ENCODE measurements at places on chromosomes 13 and 19.

DNA sequence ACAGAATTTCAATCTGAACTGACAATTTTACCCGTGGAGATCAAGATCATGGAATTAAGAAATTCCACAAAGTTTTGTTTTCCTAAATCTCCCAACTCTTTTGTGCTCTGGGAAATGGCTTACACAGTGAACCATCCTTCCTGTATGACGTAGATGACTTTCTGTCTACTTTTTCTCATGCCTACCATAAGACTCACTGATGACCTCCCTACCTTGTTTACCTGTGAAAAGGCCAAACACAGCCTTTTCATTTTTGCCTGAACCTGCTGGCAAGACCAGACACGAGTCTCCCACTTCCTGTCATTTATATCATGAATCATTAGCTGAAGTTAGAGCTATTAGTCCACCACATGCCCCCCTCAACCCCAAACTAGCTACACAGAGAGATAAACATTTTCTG lies 4.6 kb upstream of the KBTBD6 start:
- no peak for DNase-seq

- DNase-seq: no peak
Observed at GRCh38 chr13:113970810-113971470, 2.9 kb downstream of the C13orf46 start.

DNA sequence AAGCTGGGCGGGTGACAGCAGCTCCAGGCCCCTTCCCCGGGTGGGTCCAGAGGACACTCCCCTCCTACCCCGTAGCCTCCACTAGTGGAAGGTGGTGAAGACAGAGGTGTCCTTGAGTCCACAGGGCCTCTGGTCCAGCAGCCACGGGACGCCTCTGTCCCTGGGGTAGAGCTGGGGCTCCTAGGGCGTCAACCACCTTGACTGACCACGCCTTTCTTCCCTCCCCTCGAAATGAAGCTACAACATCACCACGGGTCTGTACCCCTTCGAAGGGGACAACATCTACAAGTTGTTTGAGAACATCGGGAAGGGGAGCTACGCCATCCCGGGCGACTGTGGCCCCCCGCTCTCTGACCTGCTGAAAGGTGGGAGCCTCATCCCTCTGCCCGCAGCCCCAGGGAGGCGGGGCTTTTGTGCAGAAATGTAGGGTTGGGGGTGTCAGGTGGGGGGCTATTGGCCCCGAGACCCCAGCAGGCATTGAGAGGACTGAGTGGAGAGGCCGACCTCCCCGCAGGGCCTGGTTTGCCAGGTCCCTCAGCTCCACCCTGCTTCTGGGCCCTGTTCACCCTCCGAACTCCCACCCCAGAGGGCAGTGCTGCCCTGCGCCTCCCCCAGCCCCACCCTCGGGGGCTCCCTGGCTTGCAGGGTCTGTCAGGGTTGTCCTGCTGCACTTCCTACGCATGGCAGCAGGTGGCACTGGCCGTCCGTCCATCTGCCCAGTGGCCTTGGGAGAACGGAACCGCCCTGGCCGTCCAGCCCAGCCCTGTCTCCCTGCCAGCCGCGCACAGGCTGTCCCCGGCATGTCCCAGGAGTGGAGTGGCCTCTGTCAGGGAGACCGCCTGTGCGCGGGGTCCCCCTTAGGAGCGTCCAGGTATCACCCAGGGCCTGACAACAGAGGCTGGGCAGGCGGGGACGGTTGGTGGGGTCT lies 15.7 kb downstream of the STK11 start:
- no peak for DNase-seq

DNA sequence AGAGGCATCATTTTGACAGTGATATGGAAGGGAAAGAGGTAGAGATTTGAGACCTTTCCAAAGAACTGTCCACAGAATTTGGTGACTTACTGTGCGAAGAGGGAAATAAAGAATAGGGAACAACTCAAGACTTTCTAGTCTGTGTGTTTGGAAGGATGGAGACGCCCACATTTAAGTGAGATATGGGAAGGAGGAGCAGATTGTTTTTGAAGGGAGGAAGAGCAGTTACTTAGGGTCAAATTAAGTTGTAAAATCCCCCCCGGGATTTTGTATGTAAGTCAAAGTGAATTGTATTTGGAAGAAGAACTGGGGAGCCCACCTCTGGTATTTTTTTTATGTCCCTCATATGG lies 1.2 kb downstream of the USPL1 start:
- no peak for DNase-seq

- no peak for DNase-seq
Observed at GRCh38 chr13:73325723-73326558, 267.1 kb downstream of the KLF5 start.

DNA sequence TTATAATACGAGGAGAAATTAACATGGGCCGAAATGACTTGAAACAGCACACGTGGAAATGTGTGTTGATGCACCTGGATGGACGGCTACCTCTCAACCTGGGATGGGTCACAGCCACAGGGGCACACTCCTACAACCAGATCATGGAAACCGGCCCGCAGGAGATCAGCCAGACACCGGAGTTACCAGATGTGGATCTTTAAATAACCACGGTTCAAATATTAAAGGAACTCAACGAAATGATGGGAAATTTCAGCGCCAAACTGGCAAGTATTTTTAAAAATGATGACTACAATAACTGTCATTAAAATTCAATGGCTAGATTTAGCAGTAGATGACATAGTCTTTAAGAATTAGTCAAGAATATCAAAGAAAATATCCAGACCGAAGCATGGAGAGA lies 166.9 kb upstream of the GPR12 start:
- DNase-seq: no peak

DNA sequence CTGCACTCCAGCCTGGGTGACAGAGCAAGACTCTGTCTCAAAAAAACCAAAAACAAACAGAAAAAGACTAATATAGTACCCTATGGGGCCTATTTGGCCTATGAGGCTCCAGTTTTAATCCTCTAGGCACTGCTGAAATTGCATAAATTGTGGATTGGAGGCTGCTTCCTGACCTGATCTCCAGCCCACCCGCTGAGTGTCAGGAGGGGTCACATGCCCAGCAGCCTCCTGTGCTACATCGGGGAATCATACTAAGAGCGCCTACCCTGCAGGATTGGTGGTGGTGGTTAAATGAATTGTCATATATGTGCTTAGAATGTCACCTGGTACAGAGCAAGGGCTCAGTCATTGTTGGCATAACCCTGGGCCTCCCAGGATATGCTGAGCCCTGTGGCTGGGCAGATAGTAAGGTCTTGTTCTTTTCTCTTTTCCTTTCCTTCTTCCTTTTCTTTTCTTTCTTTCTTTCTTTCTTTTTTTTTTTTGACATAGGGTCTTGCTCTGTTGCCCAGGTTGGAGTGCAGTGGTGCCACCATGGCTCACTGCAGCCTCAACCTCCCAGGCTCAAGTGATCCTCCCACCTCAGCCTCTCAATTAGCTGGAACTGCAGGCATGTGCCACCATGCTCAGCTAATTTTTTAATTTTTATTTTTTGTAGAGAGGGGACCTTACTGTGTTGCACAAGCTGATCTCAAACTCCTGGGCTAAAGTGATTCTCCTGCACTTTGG lies 31.3 kb downstream of the LTBP4 start:
- no peak for DNase-seq

DNA sequence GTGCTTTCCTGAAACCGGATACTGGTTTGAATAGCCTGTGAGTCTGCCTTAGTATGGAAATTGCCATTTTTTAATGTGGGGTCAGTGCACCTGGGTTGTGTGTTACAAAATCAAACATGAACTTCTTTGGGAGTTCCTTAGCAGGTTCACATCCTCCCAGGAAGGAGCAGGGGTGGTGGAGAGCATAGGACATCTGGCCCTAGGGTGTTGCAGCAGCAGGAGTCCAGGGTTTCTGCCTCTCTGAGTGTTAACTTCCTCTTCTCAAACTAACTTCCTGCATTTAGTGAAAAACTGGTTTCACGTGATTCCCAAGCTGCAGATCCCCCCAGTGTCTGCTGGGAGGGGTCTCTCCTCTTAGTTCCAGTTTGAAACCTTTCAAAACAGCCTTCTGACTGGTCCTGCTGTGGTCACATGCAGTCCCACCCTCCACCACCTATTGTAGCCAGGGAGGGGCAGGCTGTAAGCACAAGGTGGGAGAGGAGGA lies 7.2 kb downstream of the RNASEH2B start:
- DNase-seq: no peak

- DNase-seq: no peak
Observed at GRCh38 chr13:107252428-107252827, 684.5 kb upstream of the ARGLU1 start.

DNA sequence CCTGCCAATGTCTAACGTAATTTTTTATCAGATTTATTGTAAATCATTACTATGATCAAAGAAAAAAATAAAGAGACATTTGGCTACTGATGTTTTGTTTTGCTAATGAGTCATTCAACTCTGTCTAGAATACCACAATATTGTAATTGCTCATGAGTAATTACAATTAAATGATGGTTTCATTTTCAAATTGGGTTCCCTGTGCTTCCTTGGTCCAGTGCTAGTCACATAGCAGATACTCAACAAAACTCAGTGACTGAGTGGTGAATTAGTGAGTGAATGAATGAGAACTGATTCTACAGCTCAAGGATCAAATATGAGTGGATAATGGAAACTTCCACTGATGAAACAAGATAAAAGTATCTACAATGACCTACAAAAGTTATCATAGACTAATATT lies 304.7 kb downstream of the POU4F1 start:
- no peak for DNase-seq

- DNase-seq: no peak
Observed at GRCh38 chr19:53977991-53978731, 13.3 kb upstream of the CACNG6 start.

GRCh38 chr19:13859361-13859880 lies 17.5 kb upstream of the NANOS3 start:
- DNase-seq: no peak

DNA sequence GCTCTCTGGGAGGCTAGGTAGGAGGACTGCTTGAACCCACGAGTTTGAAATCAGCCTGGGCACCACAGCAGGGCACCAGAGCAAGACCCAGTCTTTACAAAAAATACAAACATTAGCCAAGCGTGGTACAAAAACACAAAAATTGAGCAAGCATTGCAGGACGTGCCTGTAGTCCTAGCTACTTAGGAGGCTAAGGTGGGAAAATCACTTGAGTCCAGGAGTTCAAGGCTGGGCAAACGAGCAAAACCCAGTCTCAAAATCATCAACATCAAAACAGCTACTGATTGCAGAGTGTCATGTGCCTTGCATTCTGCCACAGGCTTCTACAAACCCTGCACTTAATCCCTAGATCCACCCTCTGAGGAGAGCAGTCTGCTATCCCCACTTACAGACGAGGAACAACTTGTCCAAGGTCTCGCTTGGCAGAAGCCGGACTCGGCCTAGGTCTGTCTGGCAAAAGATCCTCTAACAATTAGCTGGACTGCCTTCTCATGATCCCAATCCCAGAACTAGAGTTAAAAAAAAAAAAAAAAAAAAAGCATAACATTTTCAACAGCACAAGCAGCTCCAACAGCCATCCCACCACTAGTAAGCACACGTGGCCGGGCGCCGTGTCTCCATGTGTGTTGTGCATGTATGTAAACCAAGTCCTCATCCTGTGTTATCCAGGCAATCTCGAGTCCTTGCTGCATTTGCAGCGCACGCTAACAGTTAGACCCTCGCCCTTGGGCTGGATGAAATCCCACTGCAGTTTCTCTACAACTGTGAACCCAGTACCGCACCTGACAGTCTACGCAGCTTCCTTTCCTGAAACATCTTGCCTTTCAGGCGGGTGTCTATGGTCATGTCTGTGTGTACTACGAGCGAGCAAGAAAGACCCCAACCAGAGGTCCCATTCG lies 2.0 kb downstream of the PPP6R1 start:
- no peak for DNase-seq

GRCh38 chr13:106087201-106087600 lies 448.3 kb downstream of the EFNB2 start:
- DNase-seq: no peak

DNA sequence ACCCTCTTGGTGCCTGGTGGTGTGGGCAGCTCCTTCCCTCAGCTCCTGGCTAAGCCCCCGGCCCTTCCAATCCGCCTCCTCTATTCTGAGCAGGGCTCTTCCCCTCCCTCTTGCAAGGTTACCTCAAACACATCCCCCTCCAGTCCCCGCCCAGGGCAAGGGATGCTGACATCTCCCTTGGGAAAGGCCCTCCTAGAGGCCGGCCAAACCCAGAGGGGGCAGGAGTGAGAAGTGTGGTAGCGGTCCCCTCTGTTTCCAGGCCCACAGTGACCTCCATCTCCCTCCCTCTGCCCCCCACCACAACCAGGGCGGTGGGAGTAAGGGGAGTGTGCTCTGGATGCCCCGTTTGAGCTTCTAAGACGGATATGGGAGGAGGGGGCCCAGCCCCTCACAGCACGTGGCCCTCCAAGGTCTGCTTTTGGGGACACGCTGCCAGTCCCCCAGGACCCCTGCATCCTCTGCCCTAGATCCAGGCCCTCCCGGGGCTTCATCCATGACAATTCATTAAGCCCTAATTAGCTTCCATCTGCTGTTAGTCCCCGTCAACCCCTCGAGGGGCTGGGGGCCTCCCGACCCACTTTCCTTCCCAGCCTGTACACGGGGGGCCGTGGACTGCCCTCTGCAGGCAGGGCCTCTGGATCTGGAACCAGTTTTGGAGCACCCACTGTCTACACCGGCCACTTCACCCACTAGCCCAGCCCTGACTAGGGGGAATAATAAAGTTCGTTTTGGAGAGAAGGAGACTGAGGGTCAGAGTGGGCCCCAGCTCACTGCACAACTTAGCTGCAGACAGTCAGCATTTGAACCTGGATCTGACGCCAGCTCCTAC lies 2.3 kb downstream of the LINGO3 start:
- DNase-seq: no peak

Data from activated CD4-positive, CD25-positive, alpha-beta regulatory T cell (primary cell).